Activated CD8-positive, alpha-beta memory T cell treated with anti-CD3 and anti-CD28 coated beads, Interleukin-2, amount 10 ng/mL, durations not matched to agents 7 days and 5 days (primary cell): ENCODE measurements at places on chromosomes 7 and 10.
A peak's percentile ranks its signal among the peaks of the same experiment; 100 is the strongest.

DNA sequence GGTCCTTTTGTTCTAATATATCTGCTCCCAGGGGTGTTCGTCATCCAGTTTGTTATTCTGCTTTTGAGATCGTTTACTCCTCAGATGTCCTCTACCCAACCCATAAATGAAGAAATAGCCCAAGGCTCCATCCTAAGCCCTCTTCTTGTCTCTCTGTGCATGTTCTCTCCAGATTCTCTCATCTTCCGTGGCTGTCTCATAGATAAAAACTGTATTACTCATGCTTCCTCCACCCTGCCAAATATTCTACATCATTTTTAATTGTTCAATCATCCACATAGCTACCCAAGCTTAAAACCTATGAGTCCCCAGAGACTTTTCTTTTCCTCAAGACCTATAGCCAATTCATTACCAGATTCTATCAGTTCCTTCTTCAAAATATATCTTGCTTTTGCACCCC lies 44.9 kb downstream of the CAV1 start:
- H3K4me3 ChIP-seq: no peak overlapping the region
- H3K27me3 ChIP-seq: peaks cover 31% of the 10 kb centered on the region
- DNase-seq: no peak
- no peak overlapping the region for H3K27ac ChIP-seq
- H3K36me3 ChIP-seq: no peaks in the 10 kb centered on the region

DNA sequence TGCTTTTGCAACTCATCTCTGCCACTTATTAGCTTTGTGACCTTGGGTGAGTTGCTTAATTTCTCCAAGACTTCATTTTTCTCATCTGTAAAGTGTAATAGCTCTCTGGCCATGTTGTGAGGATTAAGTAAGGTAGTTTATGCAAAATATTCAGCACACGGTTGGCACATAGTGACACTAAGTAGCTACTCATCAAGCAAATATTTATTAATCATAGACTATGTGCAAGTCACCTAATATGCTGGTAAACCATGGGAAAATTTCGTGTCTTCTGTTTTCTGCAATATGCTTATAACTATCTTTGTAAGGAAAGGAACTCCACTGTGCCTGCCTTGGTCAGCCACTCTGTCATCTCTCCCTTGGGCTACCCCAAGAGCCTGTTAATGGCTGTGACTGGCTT lies 50.3 kb upstream of the EGR2 start:
- H3K36me3 ChIP-seq: peaks cover 4% of the 10 kb centered on the region
- H3K4me3 ChIP-seq: no peak overlapping the region
- DNase-seq: no peak
- no peak overlapping the region for H3K27ac ChIP-seq
- peaks cover 9% of the 10 kb centered on the region for H3K4me1 ChIP-seq
- H3K27me3 ChIP-seq: no peaks in the 10 kb centered on the region

GRCh38 chr10:131975003-131975402 lies 6.7 kb downstream of the BNIP3 start:
- peak overlapping the region; percentile 48 for H3K27ac ChIP-seq
- no peaks in the 10 kb centered on the region for H3K27me3 ChIP-seq
- DNase-seq: no peak
- H3K4me3 ChIP-seq: no peak overlapping the region
- H3K4me1 ChIP-seq: peaks cover 75% of the 10 kb centered on the region

DNA sequence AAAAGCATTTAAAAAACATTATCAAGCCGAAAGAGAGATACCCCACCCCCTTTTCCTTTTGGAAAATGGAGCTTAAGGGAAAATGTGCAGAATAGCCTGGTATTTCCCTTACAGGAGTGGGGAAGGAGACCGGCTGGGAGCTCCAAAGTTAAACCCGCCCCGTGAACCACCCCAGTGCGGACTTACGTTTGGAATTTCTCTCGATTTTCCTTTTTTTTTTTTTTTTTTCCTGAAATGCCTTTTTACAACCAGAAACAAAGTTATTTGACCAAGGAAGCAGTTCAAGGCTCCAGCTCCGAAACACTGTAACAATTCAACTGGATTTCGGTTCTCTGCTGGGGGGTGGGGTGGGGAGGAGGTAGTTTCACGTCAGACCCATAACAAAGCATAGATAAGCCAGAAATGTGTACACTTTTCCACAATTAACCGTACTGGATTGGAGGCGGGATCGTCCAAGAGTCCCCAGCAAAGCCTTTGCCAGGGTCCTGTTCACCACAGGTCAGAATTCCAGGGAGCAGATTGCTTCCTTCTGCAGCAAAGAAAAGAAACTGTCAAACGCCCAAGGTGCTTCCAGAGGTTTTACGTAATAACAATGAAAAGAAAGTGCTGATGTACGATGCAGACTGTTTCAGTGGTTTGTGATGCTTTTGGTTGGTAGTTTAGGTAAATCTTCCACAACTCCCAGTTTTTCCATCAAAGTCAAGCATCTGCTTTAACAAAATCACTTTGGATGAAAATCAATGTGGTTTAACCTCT lies 6.7 kb downstream of the SKIDA1 start:
- no peak for DNase-seq
- peak overlapping the region; percentile 78 for H3K4me3 ChIP-seq
- H3K36me3 ChIP-seq: no peaks in the 10 kb centered on the region
- H3K27ac ChIP-seq: no peak overlapping the region
- H3K27me3 ChIP-seq: peaks cover 65% of the 10 kb centered on the region

GRCh38 chr7:79425665-79426064 lies 27.8 kb downstream of the MAGI2 start:
- no peak overlapping the region for H3K27ac ChIP-seq
- H3K27me3 ChIP-seq: no peaks in the 10 kb centered on the region
- H3K36me3 ChIP-seq: no peaks in the 10 kb centered on the region
- H3K4me3 ChIP-seq: no peak overlapping the region
- DNase-seq: no peak
